NCI-H2029 (cell line): ENCODE measurements at places on chromosomes 5 and 9.

- DNase-seq: no peak
These were observed 24.1 kb upstream of the DMAC1 start for GRCh38 chr9:7823651-7824050.

GRCh38 chr5:109830955-109831502, 141.3 kb downstream of the MAN2A1 start:
- no peak for DNase-seq

DNA sequence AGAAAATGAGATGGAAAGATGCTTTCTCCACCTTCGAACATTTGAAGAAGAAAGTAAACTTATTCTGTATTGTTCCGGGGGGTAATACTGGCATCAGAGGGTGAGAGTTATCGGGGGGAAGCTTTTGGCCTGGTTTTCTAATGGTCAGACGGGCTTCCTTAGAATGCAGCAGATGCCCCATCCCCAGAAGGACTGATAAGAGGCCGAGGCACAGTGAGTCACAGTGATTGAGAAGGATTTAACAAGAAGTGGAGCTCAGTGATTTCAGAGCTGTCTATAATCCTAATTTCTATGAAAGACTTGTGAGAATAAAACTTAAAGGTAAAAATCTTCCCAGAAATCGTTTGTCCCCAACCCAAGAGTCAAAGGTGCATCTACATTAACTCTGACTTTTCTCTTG, 123.9 kb downstream of the DOCK8 start:
- DNase-seq: no peak

DNA sequence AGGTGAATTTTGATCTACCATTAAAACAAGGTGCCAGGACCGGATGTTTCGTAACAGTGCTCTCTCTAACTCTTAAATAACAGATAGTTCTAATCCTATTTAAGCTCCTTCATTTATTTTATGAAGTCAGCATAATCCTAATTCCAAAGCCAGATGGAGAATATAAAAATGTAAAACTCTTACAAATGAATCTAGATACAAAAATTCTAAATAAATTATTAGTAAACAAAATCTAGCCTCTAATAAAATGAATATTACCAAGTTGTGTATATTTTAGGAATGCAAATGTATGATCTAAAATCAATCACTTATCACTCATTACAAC, 32.4 kb upstream of the IL33 start:
- DNase-seq: no peak

DNA sequence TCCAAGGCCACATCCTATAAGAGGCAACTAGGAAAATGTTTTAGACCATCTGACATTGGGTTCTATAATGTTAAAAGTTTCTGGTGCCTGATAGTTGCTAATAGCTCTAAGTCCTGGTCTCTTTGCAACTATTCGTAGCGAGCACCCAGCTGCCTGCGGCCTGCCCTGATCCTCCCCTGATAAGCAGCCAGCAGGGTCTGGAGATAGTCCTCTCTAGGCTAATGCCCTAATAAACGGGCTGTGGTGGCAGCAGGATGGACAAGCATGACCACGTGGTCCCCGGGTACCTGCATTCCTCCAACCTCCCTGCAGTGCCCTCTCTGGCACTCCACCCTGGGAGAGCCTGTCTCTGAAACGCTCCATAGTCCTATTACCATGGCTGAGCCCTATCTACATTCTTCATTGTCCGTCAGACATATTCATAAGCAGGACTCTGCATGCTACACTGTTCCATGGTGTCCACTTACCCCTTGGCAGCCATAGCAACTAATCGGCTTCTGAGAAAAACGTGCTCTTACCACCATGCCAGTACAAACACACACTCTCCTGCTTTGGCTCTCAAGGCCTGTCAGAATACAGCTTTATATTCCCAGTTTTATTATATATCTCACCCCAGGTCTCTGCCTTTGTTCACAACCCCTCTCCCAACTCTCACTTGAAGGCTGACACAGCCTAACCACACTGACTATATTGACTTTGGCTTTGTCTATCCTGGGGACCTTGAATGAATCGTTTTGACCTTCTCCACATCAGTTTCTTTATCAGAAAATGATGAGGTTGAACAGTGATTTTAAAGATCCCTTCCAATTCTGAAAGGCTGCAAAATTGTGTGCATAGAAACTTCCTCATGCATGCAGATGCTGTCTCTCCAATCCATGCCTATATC, 49.9 kb upstream of the DAPK1 start:
- DNase-seq: peak; percentile 81

GRCh38 chr5:111580956-111581355, 68.6 kb upstream of the STARD4 start:
- DNase-seq: no peak

GRCh38 chr9:119689879-119690278, 320.6 kb upstream of the BRINP1 start:
- DNase-seq: no peak

- no peak for DNase-seq
These were observed 235.9 kb downstream of the DMRTA1 start for GRCh38 chr9:22682536-22682935.

- DNase-seq: no peak
These were observed 15.2 kb upstream of the RNU6ATAC start for GRCh38 chr9:134179595-134179917.
